ENCODE measurements at places on chromosomes 5 and 9. TPM values are rescaled to one million over a fixed set of nuclear protein-coding genes. Genes with fewer than 3 reads are reported as not detected.

GRCh38 chr5:168603746-168604145 is 24.6 kb upstream of the PANK3 start:
- no peak for DNase-seq

DNA sequence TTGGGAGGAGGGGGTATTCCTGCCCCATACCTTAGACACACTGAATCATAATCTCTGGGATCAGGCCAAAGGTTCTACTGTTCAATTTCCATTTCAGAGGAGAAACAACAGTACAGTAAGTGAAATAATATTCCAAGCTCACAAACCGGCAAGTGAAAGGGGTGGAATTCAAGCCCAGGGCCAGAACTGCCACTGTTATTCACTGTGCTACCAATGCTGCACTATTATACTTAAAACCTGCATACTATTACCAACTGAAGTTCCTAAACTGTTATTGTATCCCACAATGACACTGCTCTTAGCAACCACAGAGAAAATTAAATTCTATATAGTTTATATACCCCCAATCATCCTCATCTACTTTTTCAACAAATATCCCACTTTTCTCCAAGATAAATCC is 24.6 kb downstream of the SSBP2 start:
- DNase-seq, result no peak

IFNA21 gene
- not detected for polyA plus RNA-seq

ADAMTSL1 gene
- 12.3 TPM for polyA plus RNA-seq

- no peak for DNase-seq
Observed at GRCh38 chr9:12785260-12785770, 10.5 kb downstream of the LURAP1L start.

PAPPA gene
- polyA plus RNA-seq, result 2.8 TPM

DNA sequence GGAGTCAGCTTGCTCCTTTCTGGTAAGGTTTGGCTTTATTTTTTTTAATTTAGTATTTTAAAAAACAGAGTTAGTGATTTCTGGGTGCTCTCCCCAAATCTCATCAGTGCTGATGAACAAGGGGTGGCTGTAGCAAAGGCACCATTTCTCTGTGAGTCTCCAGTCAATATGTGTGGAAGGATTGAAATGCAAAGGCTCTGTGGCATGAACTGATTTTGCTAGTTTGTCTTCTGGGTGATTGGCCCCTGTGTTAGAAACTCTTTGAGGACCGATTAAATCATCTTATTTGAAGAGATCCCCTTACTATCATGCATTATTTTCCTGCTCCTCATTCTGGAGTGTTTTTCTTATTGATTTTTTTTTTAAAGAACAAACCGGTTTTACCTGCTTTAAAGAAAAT is 596 bp downstream of the TEK start:
- no peak for DNase-seq

DNA sequence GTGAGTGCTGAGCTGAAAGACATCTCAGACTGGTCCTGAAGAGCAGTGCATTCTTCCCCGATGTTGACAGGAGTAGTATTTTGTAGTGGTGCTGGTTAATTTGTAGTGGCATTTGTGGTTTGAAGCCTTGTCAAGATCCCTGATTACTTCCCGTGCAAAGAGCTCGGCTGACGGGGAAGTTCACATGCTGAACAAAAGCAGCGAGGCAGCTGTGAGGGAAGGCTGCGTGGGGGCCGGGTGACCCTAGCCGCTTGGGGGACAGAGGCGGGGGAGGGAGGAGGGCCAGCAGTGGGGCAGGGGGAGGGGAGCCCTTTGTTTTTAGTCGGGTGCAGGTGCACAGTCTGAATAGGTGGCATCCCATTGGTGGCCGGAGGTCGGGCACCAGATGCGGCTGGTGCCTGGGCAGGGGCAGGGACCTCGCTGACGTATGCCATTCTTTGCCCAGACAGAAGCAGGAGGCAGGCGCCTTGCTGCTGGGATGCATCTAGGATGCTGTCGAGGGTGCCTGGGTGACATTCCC is 64.7 kb downstream of the CRB2 start:
- no peak for DNase-seq

RC3H2 gene
- 56.6 TPM for polyA plus RNA-seq

GRCh38 chr5:83751201-83751600 is 30.5 kb upstream of the HAPLN1 start:
- DNase-seq, result no peak

DNA sequence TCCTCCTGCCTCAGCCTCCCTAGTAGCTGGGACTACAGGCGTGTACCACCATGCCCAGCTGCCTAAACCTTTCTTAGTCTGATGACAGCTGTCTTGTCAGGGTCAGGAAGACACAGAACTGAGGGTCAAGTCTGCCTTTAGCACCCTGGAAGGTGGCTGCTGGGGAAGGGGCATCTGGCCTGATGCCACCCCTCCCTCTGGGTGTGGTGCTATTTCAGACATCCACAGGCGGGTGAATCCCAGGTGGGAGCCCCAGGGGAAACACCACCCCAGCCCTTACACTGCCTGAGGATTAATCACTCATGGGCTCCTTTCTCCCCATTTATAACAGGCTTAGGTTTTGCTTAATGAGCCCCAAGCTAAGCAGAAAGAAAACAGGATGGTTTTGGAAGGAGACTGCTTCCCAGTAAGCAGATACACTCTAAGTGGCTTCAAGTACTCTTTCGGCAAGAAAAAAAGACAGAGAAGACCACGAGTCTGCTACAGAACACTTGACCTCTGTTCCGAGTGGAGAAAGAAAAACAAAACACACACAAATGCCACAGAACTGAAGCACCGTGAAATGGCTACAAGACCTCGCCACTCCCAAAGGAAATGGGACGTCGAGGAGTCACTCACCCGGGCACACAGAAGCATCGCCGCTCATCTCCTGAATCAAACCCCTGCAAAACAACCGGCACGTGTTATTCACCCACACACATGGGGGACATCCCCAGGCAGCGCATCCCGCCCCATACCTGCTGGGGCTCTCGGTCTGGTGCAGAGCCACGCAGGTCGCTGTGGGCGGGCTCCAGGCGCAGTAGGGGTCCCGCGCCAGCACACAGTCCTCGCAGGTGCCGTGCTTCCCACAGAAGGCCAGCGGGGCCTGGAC is 62.4 kb downstream of the SECISBP2 start:
- DNase-seq, result peak; percentile 61

DNA sequence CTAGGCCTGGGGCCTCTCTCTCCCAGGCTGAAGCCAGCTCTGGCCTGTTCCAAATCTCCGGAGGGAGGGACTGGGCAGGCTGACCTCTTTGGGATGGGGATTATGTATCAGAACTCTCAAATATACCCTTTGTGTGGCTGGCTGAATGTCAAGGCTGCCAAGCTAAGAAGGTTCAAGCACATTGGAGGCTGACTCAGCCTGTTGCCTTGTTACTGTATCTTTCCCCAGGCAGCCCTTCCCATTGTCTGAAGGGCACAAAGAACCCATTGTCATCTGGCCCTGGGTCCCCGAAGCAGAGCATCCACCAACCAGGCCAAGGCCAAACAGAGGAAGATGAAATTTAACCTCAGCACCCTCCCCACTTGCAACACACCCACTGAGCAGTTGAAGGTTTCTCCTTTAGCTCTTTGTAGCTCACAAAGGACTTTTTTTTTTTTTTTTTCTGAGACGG is 7.3 kb upstream of the SPARC start:
- DNase-seq, result no peak

PCDHGB4 gene
- polyA plus RNA-seq, result 6.2 TPM

DNA sequence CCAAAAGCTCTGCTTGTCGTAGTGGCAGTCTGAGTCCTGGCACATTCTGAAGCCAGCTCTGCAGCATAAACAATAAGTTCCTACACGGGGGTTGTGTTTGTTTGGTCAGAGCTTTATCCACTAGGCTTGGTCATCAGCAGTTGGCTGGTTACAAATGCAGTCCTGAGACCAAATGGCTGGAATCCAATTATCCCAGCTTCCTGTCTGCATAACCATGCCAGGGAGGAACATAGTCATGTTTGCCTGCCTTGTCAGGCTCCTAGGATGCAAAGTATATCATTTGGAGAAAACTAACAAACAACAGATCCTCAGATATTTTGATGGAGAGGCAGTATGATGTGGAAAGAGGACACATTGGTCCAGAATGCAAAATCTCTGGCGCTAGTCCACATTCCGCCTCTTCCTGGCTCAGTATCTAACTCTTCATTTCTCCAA is 85.8 kb downstream of the FBXO38 start:
- no peak for DNase-seq

DNA sequence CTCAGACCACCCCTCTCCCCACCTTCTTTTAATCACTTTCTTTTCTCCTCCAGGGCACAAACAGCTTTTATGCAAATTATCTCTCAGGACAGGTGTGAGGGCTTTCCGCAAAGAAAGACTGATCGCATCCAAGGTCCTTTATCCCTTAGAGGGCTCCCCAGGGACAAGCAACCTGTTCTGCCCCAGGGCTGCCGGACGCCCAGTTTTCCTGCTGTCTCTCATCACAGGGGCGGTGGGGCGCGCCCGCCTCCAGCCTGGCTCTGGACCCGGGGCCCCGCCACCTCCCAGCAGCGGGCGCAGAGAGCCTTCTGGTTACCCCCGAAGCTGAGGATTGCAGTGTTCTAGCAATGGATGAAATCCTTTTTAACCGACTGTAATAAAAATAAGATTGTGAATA is 266.1 kb downstream of the CWC27 start:
- no peak for DNase-seq

DNA sequence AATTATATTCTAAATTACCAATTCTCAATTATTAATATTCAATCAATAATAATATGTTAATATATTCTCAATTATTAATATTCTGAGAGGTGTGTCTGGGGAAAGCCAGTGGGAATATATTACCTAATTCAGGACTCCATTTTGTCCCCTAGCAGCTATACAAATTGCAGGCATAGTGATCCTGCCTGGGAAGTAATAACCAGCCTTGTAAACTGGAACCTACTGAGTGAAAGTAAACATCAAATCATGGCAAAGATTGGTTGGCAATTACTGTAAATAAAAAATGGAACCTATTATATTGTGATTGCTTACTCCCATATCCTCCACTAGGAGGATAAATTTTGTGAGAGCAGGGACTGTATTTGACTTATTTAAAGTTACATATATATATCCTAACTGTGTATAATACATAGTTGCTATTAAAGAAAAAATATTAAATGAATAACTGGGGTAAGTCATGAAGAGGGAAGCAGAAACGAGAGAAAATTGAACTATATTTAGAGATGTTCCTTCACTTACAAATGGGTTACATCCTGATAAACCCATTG is 150.5 kb upstream of the ELL2 start:
- DNase-seq, result no peak

ALDH1A1 gene
- polyA plus RNA-seq, result 256 TPM

- DNase-seq, result no peak
Observed at GRCh38 chr5:79509244-79509885, 4.6 kb downstream of the HOMER1 start.

- no peak for DNase-seq
Observed at GRCh38 chr9:14157191-14157590, 156.8 kb downstream of the NFIB start.

- DNase-seq, result no peak
Observed at GRCh38 chr5:158754018-158754514, 345.6 kb downstream of the EBF1 start.

GRCh38 chr9:91771864-91772263 is 178.2 kb downstream of the ROR2 start:
- DNase-seq, result no peak

CCDC192 gene
- polyA plus RNA-seq, result 1.2 TPM

CNTNAP3B gene
- polyA plus RNA-seq, result 12.1 TPM

- DNase-seq, result no peak
Observed at GRCh38 chr5:170075696-170076095, 30.0 kb upstream of the FOXI1 start.

TAF1L gene
- 0.13 TPM for polyA plus RNA-seq

- no peak for DNase-seq
Observed at GRCh38 chr5:139571966-139572365, 10.8 kb downstream of the UBE2D2 start.

PTCD2 gene
- 12.0 TPM for polyA plus RNA-seq

DNA sequence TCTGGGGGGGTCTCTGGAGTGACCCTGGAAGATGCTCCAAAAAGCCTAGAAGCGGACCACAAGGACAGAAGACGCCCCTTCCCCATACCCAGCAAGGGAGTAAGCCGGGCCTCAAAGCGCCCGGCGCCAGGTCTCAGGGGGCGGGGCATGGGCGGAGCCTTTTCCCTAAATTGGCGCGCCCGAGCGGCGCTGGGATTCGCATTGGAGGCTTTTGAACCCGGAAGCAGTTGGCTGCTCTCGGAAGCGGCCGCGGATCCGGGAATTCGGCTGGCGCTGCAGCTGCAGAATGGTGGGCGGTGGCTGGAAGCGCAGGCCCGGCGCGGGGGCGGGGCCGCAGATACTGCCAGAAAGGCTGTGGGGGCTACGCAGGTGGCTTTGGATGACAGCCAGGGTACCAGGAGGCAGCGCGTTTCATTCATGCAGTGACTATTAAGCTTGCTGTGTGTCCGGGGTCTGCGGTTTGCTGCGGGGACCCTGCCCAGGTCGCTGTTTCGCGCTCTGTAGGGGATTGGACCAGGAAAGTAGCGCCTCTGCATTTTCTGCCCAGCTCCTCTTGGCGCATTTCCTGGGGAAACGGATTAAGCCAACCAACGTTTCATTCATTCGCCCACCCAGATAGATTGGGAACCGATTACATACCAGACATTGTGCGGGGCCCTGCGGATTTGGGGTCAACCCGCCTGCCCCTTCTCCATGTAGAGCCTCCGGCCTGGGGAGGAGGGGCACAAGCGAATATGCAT is 83.0 kb upstream of the FREM1 start:
- DNase-seq, result peak; percentile 93

DNA sequence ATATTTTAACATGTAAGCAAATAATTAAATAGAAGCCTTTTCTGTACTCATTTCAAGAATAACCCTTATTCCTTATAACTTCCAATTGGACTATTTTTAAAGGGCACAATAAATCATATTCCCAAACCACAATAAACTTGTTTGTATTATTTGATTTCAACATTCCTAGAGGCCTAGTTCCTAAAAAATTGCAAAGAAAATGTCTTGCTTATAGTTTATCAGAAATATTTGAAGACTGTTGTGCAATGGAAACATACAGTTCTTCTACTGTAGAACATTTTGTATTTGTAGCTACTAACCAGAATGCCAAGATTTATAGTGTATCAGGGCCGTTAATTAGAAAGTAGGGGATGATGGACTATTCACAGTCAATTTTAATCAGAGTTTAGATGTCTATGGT is 1037.0 kb upstream of the CDH18 start:
- DNase-seq, result no peak

TIMD4 gene
- polyA plus RNA-seq, result 0.16 TPM

FBP2 gene
- 0.16 TPM for polyA plus RNA-seq

- no peak for DNase-seq
Observed at GRCh38 chr9:126531591-126531990, 82.1 kb upstream of the LMX1B start.

CYLC2 gene
- not detected for polyA plus RNA-seq

GRCh38 chr9:76531231-76531780 is 72.3 kb downstream of the GCNT1 start:
- no peak for DNase-seq

- no peak for DNase-seq
Observed at GRCh38 chr9:130467316-130467715, 22.6 kb downstream of the ASS1 start.

STKLD1 gene
- 4.6 TPM for polyA plus RNA-seq

DUSP1 gene
- polyA plus RNA-seq, result 34.8 TPM

GRCh38 chr9:112170968-112171367 is 4.1 kb downstream of the SUSD1 start:
- DNase-seq, result no peak

- DNase-seq, result no peak
Observed at GRCh38 chr9:127258606-127259471, 5.7 kb upstream of the GARNL3 start.

CCL19 gene
- not detected for polyA plus RNA-seq

NSG2 gene
- polyA plus RNA-seq, result 0.78 TPM

VLDLR gene
- polyA plus RNA-seq, result 30.7 TPM

PTPDC1 gene
- polyA plus RNA-seq, result 13.8 TPM

GAS1 gene
- 45.4 TPM for polyA plus RNA-seq
